ENCODE measurements at places on chromosomes 2 and 18.

- DNase-seq, result peak; percentile 59
Observed at GRCh38 chr18:11849841-11850634, 1.2 kb upstream of the CHMP1B start.

GRCh38 chr2:20596973-20597859, 53.7 kb downstream of the HS1BP3 start:
- no peak for DNase-seq

DNA sequence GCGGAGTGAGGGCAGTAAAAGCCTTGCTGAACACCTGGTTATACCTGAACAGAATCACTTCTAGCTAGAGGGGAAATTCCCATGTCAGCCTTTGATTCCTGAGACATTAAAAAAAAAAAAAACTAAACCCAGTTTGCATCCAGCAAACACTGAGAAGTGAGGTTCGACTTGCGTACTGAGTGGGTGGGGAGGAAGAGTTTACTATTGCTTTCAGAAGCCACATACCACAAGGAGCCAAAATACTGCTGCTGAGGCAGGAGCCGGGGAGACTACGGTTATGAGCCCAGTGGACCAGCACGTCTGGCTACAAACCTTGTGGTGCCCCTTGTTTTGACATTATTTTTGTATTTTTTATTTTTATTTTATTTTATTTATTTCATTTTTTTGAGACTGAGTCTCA, 2.7 kb downstream of the COLEC11 start:
- DNase-seq, result no peak

DNA sequence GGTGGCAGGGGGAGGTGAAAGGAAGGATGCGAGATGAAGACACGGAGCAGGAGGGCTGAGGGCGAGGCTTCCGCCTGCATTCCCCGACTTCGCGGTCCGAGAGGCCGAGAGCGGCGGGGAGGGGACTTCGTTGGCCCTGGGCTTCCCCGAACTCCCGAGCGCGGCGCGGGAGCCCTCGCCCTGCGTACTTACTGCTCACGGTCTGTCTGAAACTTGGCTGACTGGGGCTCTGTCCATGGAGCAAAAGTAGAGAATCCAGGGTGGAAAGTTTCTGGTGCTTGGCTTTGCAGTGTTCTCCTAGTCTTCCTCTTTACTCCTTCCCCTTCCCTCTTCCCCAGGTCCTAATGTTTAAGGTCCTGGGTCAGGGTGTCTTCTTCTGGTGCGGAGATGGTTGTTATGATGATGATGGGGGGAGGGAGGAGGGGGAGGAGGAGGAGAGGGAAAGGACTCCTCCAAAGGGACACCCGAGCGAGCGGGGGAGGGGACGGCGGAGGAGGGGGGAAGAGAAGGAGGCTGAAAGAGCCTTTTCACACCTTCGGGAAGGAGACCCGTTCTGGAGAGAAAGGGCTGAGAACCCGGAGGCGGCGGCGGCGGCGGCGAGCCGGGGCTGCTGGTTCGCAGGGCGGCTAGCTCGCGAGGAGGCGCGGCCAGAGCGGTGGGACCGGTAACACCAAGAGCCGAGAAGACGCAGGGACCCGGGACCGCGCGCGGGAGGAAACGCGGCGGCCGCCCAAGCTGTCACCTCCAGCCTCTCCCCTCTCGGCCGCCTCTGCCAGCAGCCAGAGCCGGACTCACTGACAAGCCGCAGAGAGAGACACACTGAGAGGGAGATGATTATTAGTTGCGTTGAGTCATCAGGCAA, at the start of gene SATB2:
TSS of gene SATB2 (minus strand) at position 793 of the 862 bp plus-strand sequence. CDS start 1,902 bp downstream, outside the sequence.
- peak; percentile 17 for DNase-seq

DNA sequence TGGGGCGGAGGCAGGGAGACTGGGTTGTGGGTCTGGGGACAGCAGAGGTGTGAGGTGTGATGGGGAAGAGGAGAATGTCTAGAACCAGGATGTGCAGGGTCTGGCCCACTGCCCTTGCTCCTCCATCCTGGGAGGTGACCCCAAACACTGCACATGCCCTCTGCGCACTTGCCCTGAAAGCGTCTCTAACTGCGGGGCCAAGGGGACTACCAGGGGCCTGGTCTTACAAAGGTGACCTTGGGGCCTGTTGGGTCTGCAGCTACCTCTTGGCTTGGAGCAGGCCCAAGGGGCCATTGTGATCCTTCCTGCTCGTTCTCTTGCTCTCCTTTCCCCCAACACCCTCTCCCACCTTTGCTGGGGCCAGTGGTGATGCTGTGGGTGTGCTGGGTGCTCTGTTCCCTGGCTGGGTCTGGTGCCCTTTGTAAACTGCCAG, 48.0 kb upstream of the FAHD2A start:
- DNase-seq, result no peak
